PC-9 (cell line): ENCODE measurements at places on chromosomes 16 and 17.

DNA sequence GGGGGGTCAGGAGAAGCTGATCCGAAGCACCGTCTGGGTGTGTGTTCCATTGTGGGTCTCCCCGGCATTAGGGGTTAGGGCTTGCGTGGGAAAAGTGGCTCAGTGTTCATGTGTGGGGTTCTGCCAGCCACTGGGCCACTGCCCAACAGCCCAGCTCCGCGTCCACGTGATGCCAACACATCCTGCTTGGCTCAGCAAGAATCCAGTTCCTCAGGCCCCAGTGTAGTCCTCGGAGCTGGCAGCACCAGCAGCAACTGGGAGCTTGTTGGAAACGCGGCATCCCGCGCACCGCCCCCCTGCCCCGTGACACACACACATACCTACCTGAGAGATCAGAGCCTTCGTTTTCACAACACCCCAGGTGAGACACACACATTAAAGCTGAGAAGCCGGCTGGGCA lies 18.9 kb downstream of the LGALS9 start:
- DNase-seq, result no peak

- DNase-seq, result peak; percentile 64
These were observed 14.5 kb downstream of the TUBG1 start for GRCh38 chr17:42623732-42624596.

DNA sequence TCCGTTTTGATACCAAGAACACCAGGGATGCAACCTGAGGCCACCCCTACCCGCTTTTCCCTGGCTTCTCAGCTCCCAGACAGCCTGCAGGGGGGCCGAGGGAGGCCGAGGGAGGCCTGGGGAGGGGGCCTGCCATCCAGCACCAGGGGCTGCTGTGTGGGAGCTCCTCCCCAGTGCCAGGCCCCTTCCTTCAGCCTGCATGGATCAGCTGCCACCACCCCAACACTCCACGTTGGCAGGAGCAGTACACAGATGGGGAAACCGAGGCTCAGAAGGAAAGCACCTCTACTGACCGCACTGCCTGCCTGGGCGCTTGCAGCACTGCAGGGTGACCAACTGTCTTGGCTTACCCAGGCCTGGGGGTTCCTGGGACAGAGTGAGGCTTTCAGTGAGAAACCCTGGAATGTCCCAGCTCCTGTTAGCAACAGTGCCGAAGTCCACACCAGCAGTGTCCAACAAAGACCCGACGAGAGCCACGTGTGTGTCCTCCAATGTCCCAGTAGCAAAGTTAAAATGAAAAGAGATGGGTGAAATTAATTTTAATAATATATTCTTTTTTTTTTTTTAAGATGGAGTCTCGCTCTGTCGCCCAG lies 5.3 kb upstream of the OSGIN1 start:
- no peak for DNase-seq

GRCh38 chr16:9489835-9490467 lies 398.5 kb downstream of the HAPSTR1 start:
- no peak for DNase-seq

DNA sequence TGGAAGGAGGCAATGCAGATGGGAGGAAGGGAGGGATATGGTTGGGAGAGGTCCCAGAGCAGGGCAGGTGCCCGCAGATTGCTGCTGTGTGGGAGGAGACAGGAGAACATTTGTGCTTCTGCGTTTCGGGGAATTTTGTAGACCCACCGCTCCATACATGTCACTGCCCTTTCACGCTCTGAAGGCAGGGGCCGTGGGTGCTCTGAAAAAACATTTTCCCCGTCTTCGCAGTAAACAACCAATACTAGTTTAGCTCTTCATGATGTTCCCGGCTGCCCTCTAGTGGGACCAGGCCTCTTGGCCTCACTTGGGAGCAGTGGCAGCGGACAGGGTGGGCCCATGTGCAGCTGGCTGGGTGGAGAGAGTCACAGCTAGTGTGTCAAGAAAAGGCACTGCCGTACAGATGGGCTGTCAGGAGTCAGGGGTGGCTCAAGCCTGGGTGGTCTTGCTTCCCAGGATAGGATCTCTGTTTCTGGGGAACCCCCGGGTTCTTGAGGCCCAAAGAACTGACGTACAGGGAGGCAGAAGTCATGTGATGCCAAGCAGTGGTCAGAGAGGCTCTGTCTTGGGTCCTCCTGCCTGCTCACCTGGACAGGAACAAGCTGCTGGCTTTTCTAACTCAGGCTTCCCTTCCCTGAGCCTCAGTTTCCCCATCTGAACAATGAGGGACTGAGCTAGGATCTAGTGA lies 46.5 kb upstream of the CPNE2 start:
- no peak for DNase-seq

GRCh38 chr16:3701531-3701930 lies 15.8 kb downstream of the TRAP1 start:
- no peak for DNase-seq

GRCh38 chr16:53714205-53715022 lies 10.5 kb downstream of the FTO start:
- no peak for DNase-seq

GRCh38 chr17:31422443-31422842 lies 31.0 kb downstream of the RAB11FIP4 start:
- DNase-seq, result no peak

GRCh38 chr16:27903046-27903655 lies 160.4 kb downstream of the GSG1L start:
- no peak for DNase-seq

- no peak for DNase-seq
These were observed 5.8 kb downstream of the CACNA1H start for GRCh38 chr16:1158456-1159324.

GRCh38 chr17:82200743-82201497 lies 11.7 kb downstream of the CCDC57 start:
- no peak for DNase-seq
